K562 (cell line): ENCODE measurements at places on chromosomes 12 and 14.
A peak's percentile ranks its signal among the peaks of the same experiment; 100 is the strongest.

DNA sequence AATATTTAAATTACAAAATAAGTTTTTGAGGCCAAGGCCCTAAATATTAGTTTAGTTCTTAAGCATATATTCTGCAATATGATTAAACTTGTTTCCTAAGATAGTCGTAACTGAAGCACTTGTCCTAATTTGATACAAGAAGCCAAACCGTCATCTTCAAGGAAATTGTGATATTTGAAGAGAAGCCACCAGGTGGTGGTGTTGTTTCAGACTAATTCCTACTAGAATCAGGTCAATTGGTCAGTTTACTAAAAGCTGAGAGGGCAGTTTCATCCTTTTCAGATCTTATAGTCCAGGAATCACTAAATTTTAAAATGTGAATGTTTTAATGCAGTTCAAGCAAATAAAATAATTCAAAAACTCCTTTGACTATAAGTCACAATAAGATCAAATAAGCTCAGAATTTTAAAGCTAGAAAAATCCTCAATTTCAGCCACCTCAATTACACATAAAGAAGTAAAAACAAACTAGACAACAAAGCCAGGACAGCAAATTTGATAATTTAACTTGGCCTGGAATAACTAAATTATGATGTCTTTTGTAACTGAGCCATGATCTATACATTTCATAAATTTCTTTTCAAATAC lies 7.1 kb upstream of the ARL1 start:
- peak; percentile 31 for DNase-seq

DNA sequence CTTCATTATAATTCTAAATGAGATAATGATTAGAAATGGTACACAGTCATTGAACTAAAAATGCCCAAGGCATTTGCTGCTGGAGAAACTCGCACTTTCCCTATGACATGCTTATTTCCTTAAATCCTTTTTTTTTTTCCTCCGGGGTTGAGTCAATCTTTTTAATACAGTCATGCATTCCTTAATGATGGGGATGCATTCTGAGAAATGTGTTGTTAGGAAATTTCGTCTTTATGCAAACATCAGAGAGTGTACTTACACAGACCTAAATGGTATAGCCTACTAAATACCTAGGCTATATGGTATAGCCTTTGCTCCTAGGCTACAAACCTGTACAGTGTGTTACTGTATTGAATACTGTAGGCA lies 29.8 kb upstream of the DACT1 start:
- no peak for DNase-seq

- DNase-seq, result no peak
Measured at GRCh38 chr14:99025418-99025817, 246.6 kb downstream of the BCL11B start.

GRCh38 chr12:6120796-6121473 lies 3.5 kb downstream of the VWF start:
- DNase-seq, result no peak

- DNase-seq, result no peak
Measured at GRCh38 chr12:69500631-69501030, 30.4 kb downstream of the FRS2 start.

- DNase-seq, result no peak
Measured at GRCh38 chr12:57372233-57372632, 58.6 kb downstream of the R3HDM2 start.

GRCh38 chr12:86613311-86613710 lies 357.1 kb upstream of the MGAT4C start:
- DNase-seq, result no peak

GRCh38 chr14:105878554-105878953 lies 352.2 kb downstream of the TMEM121 start:
- DNase-seq, result no peak

DNA sequence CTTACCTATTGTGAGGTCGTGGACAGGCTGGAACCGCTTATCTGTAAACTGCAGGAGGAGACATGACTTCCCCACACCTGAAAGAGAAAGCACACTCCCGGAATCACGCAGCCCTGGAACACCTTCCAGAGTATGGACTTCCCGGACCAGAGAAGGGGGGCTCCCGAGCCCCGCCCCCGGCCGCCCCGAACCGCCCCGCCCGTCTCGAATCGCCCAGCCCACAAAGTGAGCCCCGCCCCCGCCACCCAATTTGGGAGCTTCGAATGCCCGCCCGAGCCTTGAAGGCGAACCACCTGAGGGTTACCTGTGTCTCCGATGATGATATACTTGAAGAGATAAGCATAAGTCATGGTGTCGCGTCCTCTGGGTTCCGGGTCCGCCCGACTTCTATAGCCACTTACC lies 235 bp downstream of the RAB2B start:
- DNase-seq, result peak; percentile 79

- DNase-seq, result no peak
Measured at GRCh38 chr14:62077676-62078261, 315.5 kb downstream of the SNAPC1 start.

GRCh38 chr12:132955094-132956010 lies 754 bp downstream of the ZNF605 start:
- DNase-seq, result no peak
